ENCODE measurements at places on chromosomes 12 and 14.
A peak's percentile ranks its signal among the peaks of the same experiment; 100 is the strongest.

GRCh38 chr12:51371295-51371953 lies 19.8 kb downstream of the GALNT6 start:
- DNase-seq = no peak

- DNase-seq = no peak
Measured at GRCh38 chr12:76871742-76872141, 7.1 kb downstream of the CSRP2 start.

GRCh38 chr14:68036202-68036601 lies 216.6 kb downstream of the RAD51B start:
- DNase-seq = no peak

DNA sequence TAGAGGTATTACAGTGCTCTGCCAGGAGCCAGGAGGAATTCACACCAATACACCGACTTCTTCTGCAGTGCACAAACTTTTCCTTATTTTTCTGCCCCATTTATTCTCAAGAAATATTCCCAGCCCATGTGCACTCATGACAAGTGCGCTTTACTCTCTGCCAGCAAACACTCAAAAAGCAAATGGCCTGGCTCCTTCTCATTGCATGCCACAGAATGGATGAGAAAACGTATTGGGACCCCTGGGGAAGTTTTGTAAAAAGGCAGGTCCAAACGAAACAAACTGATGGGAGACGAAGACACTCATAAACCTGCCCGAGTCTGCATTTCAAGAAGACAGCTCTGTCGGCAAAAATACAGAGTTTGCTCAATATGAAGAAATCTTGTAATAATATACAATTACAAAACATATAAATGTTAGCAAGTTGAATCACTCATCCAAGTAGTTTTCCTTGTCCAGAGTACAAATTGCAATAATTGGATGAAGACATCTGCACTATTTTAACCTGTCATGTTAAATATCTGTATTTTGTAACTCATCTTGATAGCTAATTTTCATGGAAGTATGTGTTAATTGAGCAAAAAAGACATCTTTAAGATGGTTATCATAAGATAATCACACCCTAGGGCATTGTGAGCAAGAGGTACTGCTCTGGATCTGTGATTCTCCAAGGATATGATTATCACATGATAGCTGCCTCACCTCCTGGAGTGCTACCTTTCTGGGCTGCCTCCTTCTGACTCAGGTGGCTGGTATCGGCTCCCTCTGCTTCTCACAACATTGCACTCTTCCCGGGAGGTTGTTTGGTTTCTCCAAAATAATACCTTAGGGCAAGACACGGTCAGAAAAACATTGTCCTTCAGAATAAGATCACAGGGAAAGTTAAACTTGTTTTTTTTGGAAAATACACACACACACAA lies 260.8 kb upstream of the G2E3 start:
- no peak for DNase-seq

- no peak for DNase-seq
Measured at GRCh38 chr14:23548351-23549318, 2.9 kb downstream of the ZFHX2 start.

DNA sequence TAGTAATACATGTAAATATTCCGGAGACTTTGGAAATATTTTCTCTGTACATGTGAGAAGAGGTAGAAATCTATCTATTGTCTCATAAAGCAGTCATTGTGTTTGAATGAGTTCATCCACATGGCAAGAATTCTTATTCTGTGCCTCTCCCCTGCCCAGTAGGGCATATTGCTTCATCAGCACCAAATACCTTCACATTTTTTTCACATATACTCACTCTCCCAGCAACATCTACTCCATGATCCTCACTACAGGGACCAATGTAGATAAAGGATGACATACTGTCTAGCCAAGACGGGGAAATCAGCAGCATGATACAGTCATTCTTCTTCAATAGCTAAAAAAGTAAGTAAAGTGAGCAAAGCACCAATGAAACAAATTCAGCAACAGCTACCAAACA lies 1.3 kb upstream of the TAS2R14 start:
- DNase-seq = no peak

GRCh38 chr14:66496188-66496807 lies 10.1 kb downstream of the CCDC196 start:
- no peak for DNase-seq

GRCh38 chr12:3097836-3098235 lies 20.7 kb downstream of the TSPAN9 start:
- DNase-seq = no peak

GRCh38 chr12:76519538-76519937 lies 40.0 kb downstream of the OSBPL8 start:
- DNase-seq = no peak

DNA sequence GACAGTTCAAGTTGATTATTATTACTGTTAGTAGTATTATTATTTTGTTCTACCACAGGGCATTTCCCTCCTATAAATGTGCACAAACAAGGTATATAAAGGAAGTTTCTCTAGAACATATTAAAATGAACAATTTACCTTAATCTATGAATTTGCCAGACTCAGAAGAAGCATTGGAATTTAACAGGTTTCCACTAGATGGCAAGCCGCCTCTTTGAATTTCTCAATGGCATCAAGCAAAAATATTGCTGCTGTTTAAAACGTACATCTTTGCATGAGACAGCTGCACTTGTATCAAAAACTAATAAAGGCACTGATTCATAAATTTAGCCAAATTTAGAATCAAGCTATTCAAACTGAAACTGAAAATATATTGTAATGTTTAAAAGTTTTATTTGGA lies 34.6 kb upstream of the MIS18BP1 start:
- DNase-seq = no peak

GRCh38 chr14:91545204-91545603 lies 35.1 kb upstream of the PPP4R3A start:
- no peak for DNase-seq

GRCh38 chr12:124097701-124098100 lies 124.7 kb downstream of the ZNF664 start:
- no peak for DNase-seq

DNA sequence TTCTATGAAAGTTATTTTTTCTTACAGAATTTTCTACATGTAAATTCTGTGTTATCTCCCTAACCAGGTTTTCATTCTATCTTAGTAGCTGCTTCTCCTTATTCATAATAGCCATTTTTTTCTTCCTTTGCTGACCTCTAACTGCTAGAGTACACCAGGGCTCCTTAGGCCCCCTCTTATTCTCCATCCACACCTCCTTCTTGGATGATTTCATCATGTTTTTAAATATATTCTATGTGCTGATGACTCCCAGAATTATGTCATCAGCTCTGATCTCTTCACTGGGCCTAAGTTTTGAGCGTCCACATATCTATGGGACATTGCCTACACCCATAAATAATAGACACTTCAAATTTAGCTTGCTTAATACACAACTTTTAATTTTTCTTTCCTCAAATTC lies 721.5 kb downstream of the SLC16A7 start:
- DNase-seq = no peak

DNA sequence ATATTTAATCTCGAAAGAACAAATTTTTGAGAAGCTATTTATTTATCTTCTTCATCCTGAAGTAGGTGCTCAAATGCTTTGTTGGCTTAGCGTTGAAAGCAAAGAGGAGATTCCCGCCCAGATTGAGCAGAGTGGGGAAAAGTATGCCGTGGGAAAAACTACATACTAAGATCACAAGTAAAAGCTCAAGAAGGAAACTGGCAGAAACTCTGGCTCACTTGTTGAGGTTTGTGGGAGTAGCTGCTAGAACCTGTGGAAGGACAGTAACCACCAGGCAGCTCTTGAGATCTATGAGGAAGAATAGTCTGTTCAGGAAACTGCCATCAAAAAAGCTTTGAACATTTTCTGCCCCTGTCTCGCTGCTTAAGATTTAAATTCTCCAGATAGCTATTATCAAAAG lies 3.9 kb downstream of the MYRFL start:
- no peak for DNase-seq

DNA sequence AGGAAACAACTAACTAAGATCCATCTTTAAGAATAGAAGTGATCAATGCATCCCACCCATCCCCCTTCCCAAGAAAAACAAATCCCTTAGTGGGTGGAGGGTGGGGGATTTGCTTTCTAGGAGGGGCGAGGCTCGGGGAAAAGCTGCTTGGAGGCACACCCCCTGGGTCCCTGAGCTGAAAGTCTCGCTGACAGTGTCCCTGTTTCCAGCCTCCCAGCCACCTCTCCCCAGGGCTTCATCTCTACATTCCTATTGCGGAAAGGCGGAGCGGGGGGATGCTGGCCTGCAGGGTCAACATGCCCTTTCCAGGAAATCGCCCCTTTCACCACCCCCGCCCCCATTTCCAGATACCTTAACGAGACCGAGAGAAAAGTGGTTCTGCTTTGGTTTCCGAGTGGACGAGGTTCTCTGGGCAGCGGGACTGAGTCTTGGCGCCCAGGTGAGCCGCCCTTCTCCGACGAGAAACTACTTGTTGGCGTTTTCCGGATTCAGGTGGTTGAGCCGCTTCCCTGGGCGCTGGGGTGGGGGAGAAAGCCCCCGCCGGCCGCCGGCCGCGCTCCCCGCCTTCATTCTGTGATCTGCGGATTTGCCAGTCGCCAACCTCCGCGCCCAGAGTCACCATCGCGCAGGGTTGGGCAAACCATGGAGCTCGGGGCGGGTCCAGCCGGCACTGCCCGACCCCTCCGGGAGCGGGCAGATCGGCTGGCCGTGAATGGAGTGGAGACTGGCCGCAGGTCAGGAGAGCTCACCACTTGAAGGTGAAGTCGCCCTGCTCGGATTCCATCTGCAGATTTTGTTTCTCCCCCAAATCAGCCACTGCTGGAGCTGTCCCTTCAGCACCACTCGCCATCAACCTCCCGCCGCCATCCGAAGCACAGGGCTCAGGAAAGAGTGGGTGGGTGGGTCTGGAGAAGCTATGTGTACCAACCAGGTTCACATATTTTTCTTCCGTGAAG lies 505 bp downstream of the KCNC2 start:
- DNase-seq = peak; percentile 4

- DNase-seq = no peak
Measured at GRCh38 chr14:24631749-24632335, 2.1 kb downstream of the GZMB start.

- DNase-seq = no peak
Measured at GRCh38 chr12:26642361-26642760, 190.6 kb downstream of the ITPR2 start.

DNA sequence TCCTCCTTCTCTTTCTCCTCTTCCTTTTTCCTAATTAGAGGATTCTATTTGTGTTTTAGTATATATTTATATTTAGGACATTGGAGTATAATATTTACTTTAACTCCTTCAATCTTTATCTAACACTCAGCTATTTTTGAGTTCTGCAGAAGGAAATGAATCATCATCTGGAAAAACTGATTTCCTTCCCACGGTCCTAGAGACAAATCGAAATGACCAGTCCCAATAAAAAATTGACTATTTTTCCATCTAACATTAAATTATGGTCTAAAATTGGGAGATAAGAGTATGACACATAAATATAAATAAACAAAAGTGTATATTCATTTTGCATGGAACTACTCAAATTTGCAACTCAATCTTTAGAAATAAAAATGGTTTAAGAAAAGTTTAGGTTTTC lies 167.4 kb downstream of the TMTC3 start:
- no peak for DNase-seq

GRCh38 chr12:112967306-112967705 lies 11.0 kb upstream of the OAS2 start:
- DNase-seq = no peak

GRCh38 chr12:81078469-81079196 lies 754 bp downstream of the ACSS3 start:
- DNase-seq = no peak

GRCh38 chr14:88029500-88029899 lies 24.6 kb downstream of the GPR65 start:
- DNase-seq = no peak

DNA sequence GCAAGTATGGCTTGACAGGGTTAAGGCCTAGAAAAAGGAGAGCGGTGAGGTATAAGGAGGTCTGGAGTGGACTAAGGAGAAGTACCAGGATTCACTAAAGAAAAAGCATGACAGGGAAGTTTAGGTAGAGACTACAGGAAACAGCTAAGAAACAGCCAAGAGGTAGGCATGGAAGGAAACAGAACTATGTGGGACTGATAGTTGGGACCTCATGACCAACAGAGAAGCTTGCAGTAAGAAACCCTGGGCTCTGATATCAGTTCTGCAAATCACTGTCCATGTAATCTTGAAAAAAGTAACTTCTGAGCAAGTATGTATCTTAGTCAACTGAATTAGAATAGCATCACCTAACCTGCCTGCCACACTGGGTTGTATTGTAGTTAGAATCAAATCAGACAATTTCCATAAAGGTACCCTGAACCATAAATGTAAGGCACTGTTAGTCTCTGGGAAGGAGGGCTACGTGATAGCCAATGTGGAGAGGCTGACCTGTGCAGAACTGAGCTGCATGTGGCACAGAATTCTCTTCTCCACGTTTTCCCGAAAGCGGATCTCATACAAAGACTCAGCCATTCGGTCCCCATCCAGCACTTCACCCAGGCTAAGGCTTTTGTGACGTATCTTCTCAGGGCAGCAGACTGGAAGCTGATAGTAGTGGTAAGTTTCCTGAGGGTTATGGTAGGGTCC lies 912 bp downstream of the TM9SF1 start:
- DNase-seq = no peak

DNA sequence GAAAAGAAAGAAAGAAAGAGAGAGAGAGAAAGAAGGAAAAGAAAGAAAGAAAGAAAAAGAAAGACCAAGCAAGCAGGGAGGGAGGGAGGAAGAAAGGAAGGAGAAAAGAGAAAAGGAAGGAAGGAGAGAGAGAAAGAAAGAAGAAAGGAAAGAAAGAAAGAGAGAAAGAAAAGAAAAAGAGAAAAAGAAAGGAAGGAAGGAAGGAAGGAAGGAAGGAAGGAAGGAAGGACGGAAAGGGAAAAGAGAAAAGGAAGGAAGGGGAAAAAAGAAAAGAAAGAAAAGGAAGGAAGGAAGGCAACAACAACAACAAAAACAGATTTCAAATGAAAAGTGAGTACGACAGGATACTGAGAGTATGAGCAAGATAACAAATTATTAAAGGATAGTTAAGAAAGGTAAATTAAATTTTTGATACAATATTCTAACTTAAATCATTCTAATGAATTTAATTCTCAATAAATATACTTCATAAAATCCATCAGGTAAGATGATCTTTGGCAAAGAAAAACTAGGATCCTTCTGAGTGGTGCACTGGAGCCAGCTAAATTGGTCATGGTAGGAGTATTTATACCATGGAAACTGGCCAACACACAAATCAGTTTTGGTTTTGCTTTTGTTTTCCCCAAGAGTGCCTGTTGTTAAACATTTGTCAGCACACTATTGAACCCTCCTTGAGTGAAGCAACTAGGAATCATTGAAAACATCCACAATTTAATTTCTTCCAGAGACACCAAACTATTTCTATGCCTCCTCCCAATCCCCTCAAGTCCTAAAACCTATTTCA lies 56.1 kb upstream of the DYRK2 start:
- DNase-seq = no peak

DNA sequence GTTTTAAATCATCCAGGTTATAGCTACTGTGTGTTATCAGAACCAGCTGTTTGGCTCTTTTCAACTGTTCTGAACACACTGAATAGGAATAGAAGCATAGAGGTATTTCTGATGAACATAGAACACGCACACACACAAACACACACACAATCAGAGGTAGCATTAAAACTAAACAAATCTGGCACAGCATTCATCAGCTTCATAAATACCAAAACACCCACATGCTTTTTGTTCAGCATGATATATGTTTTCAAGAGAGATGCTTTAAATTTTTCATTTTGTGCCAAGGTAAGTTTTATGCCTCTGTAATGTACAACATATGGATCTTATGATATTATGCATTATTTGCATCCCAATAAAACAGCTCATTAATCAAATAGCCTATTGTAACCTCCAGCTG lies 208.6 kb downstream of the GALC start:
- DNase-seq = no peak

GRCh38 chr12:122981587-122982476 lies 1.4 kb downstream of the ARL6IP4 start:
- no peak for DNase-seq

GRCh38 chr14:100082723-100083122 lies 17.5 kb downstream of the EVL start:
- no peak for DNase-seq

Data from stimulated activated CD4-positive, alpha-beta T cell treated with anti-CD3 and anti-CD28 coated beads, Interleukin-12 subunit alpha, Interleukin-12 subunit beta, amount 100 ng/mL, for 48 hours (primary cell).